ENCODE measurements at places on chromosomes 13 and 19.

DNA sequence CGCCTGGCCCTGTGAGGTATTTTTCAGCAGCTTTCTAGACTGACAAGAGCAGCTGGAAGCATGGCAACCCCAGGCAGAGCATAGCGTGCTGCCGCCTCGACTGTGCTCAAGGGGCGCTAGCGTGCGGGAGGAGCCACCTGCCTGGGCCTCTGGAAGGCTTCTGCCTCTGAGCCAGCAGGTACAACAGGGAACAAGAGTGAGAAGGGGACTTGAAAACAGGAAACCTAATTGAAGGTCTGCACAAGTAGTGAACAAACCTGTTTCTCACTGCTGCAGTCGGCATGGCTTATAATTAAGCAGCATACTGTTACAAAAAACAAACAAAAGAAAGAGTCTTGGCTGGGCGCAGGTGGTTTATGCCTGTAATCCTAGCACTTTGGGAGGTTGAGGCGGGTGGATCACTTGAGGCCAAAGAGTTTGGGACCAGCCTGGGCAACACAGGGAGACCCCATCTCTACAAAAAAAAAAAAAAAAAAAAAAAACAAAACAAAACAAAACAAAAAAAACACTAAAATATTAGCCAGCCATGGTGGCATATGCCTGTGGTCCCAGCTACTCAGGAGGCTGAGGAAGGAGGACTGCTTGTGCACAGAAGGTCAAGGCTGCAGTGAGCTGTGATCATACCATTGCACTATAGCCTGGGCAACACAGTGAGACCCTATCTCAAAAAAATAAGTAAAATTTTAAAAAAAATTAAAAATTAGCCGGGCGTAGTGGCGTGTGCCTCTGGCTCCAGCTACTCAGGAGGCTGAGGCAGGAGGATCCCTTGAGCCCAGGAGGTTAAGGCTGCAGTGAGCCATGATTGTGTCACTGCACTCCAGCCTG is 12.6 kb upstream of the GARRE1 start:
- no peak for DNase-seq

DNA sequence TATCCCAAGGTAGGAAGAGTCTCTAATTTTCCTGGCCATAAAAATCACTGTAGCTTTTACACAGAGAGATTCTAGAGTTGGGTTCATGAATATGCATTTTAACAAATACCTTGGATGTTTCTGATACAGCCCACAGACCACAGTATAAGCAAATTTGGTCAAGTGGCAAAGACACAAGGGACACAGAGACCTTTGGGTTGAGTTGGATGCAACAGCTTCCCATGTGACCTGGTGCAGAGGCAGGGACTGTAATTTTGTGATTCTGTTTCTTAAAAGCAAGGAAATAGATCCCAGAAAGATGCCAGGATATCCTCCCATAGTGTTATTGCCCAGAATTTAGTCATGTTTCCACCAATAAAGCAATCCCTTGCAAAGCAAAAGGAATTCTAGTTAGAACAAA is 27.0 kb downstream of the FPR3 start:
- no peak for DNase-seq

- no peak for DNase-seq
These were observed 52.4 kb downstream of the RFX2 start for GRCh38 chr19:6057651-6058517.

DNA sequence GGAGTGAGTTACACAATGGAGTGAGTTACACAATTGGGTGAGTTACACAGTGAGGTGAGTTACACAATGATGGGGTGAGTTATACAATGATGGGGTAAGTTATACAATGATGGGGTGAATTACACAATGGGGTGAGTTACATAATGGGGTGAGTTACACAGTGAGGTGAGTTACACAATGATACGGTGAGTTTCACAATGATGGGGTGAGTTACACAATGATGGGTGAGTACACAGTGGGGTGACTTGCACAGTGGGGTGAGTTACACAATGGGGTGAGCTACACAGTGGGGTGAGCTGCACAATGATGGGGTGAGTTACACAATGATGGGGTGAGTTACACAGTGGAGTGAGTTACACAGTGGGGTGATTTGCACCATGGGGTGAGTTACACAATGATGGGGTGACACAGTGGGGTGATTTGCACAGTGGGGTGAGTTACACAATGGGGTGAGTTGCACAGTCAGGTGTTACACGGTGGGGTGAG is 52.5 kb upstream of the GAS6 start:
- DNase-seq, result no peak

- DNase-seq, result no peak
These were observed 2.6 kb downstream of the VSIG10L start for GRCh38 chr19:51339313-51339686.

- DNase-seq, result no peak
These were observed 77.5 kb downstream of the FNDC3A start for GRCh38 chr13:49053215-49053614.

DNA sequence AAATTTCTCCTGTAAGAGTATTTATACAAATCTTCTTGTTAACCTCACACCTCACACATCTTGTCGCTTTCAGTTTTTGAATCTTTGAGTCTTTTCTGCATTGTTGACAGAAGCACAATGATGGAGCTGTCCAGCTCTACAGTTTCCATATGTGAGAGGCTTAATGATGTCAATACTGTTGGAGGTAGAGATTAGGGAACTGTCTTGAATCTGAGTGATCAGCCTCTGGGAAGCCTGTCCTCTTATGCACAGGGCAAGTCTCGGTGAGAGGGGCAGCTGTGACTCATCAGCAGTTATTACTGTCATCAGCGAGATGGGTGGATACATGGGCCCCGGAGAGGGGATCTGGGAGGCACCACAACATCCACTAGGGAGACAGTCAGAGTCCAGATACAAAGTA is 4.6 kb upstream of the ITGBL1 start:
- no peak for DNase-seq

- no peak for DNase-seq
These were observed 512.8 kb downstream of the LMO7 start for GRCh38 chr13:76148926-76149325.

DNA sequence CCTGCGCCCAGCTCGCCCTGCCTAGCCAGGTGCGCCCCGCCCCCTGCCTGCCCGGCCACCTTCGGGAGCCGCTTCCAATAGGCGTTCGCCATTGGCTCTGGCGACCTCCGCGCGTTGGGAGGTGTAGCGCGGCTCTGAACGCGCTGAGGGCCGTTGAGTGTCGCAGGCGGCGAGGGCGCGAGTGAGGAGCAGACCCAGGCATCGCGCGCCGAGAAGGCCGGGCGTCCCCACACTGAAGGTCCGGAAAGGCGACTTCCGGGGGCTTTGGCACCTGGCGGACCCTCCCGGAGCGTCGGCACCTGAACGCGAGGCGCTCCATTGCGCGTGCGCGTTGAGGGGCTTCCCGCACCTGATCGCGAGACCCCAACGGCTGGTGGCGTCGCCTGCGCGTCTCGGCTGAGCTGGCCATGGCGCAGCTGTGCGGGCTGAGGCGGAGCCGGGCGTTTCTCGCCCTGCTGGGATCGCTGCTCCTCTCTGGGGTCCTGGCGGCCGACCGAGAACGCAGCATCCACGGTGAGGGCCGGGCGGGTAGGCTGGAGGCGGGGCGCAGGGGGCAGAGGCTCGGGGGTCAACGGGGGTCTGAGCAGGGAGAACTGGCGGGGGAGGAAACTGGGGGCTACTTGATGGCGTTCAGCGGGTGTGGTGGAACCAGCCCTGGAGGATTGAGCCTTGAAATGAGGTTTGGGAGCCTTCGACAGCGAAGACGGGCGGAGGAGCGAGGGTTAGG is at the start of gene SPINT2:
Gene SPINT2 (plus strand): TSS at position 88 of the 727 bp plus-strand sequence. CDS start 320 bp downstream, at position 408.
- no peak for DNase-seq

- DNase-seq, result no peak
These were observed 106.6 kb downstream of the LRCH1 start for GRCh38 chr13:46659413-46660065.

GRCh38 chr13:50152655-50153309 is 137.5 kb downstream of the KCNRG start:
- no peak for DNase-seq

GRCh38 chr13:39938596-39938995 is 283.1 kb downstream of the COG6 start:
- no peak for DNase-seq
